ENCODE measurements at places on chromosomes 5 and 9. TPM values are rescaled to one million over a fixed set of nuclear protein-coding genes. Genes with fewer than 3 reads are reported as not detected.

- H3K36me3 ChIP-seq = no peaks in the 10 kb centered on the region
- DNase-seq = peak; percentile 96
- peaks cover 25% of the 10 kb centered on the region for H3K4me1 ChIP-seq
- peak overlapping the region; percentile 100 for H3K27ac ChIP-seq
These were observed 26.4 kb upstream of the F2R start for GRCh38 chr5:76689321-76690036.

- H3K36me3 ChIP-seq = no peaks in the 10 kb centered on the region
- H3K4me1 ChIP-seq = peaks cover 9% of the 10 kb centered on the region
- no peak overlapping the region for H3K27ac ChIP-seq
- H3K4me3 ChIP-seq = no peak overlapping the region
- H3K27me3 ChIP-seq = no peaks in the 10 kb centered on the region
These were observed 81.0 kb downstream of the NDUFAF2 start for GRCh38 chr5:61026004-61026403.

- peak; percentile 85 for DNase-seq
- H3K27me3 ChIP-seq = no peaks in the 10 kb centered on the region
- no peak overlapping the region for H3K27ac ChIP-seq
- H3K4me3 ChIP-seq = 0 out of 2 replicates have a peak overlapping the region, but pooled peaks have one; percentile 1
- H3K36me3 ChIP-seq = no peaks in the 10 kb centered on the region
These were observed 219.8 kb downstream of the ARL15 start for GRCh38 chr5:54090495-54091120.

DNA sequence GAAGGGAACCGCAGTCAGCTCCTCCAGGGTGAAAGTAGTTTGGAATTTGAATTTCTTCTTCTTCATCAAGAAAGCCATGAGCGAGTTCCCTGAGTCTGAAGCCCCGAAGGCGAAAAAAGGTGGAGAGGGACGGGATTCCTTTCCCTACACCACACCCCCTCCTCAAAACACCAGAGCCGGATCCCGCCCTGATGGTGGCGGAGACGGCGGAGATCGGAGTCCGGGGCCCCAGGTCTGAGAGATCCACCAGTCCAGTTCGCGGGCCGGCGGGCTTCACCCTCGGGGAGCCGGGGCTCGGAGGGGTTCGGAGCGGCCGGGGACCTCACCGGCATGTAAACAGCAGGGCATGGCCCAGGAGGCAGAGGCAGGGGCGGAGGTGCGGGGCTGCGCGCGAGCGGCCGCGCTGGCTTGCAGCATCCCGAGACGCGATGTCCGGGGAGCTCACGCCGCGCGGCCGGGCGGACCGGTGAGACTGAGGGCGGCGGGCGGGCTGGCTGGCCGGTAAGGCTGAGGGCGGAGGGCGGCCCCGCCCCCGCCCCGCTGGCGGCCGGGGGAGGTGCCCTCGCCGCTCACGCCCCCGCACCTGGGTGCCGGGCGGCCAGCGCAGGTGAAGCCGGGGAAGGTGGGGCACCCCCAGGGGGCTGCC lies 606 bp downstream of the EEIG1 start:
- H3K4me3 ChIP-seq = peak overlapping the region; percentile 61
- peak overlapping the region; percentile 62 for H3K27ac ChIP-seq
- DNase-seq = no peak

GRCh38 chr5:139763930-139764791 lies 31.4 kb upstream of the PSD2 start:
- H3K27me3 ChIP-seq = peaks cover 31% of the 10 kb centered on the region
- H3K27ac ChIP-seq = no peak overlapping the region
- DNase-seq = no peak
- H3K36me3 ChIP-seq = no peaks in the 10 kb centered on the region

GRCh38 chr9:74499770-74500583 lies 2.8 kb downstream of the RORB start:
- peaks cover 34% of the 10 kb centered on the region for H3K27me3 ChIP-seq
- no peak overlapping the region for H3K27ac ChIP-seq
- no peaks in the 10 kb centered on the region for H3K36me3 ChIP-seq
- H3K4me3 ChIP-seq = no peak overlapping the region

DNA sequence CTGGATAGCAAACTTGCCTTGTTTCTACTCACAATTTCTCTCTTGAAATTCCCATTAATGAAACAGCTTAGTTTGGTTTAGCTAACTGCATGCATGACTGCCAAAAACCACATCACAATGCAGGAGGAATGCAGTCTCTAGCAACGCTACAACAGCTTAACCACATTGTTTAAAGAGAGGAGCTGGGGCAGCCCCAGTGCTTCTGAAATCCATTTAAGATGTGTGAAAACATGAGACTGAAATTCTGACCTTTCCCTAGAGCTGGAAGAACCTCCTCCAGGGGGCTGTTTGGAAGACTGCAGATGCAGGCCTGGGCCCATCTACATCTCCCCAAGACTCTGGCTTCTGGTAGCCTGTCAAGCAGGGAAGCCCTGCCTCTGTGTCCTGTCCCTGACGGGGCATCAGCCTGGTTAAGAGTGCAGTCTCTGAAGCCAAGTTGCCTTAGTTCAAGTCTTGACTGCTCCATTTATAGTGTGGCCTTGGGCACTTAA lies 157.1 kb downstream of the ZNF462 start:
- no peak overlapping the region for H3K4me3 ChIP-seq
- H3K27me3 ChIP-seq = peaks cover 64% of the 10 kb centered on the region
- H3K36me3 ChIP-seq = no peaks in the 10 kb centered on the region
- peak; percentile 96 for DNase-seq

GRCh38 chr5:179397516-179397915 lies 52.3 kb upstream of the ADAMTS2 start:
- H3K36me3 ChIP-seq = no peaks in the 10 kb centered on the region
- no peak overlapping the region for H3K4me3 ChIP-seq
- H3K27me3 ChIP-seq = no peaks in the 10 kb centered on the region
- no peak overlapping the region for H3K27ac ChIP-seq

- no peak overlapping the region for H3K27ac ChIP-seq
- no peak overlapping the region for H3K4me3 ChIP-seq
- no peak for DNase-seq
- H3K4me1 ChIP-seq = peaks cover 5% of the 10 kb centered on the region
These were observed 3.2 kb downstream of the C1QTNF2 start for GRCh38 chr5:160367261-160367660.

DNA sequence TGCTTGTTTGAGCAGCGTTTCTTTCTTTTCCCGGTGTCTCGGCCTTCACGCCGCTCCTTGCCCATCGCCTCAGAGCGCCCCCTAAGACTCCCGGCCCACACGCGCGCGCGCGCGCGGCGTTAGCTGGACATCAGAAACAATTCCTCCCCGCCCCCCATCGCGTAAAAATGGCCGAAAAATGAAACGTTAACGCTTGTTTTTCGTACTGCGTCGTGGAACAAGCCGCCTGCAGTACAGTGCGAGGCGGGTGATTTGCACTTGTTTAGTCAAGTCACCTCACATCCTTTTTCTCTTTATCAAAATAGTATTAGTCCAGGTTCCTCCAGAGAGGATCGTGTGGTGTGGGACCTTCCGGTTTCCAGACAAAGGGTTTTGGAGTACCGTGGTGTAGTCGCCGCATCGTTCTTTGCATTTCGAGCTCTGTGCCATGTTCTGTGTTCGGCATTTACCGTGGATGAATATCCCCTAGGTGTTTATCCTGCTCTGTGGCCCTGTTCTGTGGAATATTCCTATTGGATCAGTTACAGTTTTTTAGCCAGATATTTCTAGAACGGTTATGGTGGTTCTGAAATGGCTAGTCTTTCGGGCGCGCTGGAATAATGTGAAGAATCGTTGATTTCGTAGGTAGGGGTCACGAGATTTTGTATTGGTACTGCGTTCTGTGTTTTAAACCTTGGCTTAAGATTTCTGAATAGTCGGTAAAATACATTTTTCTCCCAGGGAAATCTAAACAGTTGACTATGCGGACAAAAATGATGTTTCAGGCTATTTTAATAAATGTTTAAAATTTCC lies 1.0 kb downstream of the MATR3 start:
- peak; percentile 82 for DNase-seq
- H3K36me3 ChIP-seq = no peaks in the 10 kb centered on the region
- H3K4me3 ChIP-seq = peak overlapping the region; percentile 80
- no peaks in the 10 kb centered on the region for H3K27me3 ChIP-seq

Gene IL3
- total RNA-seq = not detected

Gene GRIA1
- total RNA-seq = 1.4 TPM

Gene GABRA1
- not detected for total RNA-seq

Gene SPACA9
- 1.1 TPM for total RNA-seq

Gene SPINK13
- total RNA-seq = not detected

Gene IFNB1
- total RNA-seq = not detected
